ENCODE measurements at places on chromosomes 6 and 20.

- no peak for DNase-seq
Observed at GRCh38 chr6:36779227-36779626, 60.0 kb downstream of the CPNE5 start.

DNA sequence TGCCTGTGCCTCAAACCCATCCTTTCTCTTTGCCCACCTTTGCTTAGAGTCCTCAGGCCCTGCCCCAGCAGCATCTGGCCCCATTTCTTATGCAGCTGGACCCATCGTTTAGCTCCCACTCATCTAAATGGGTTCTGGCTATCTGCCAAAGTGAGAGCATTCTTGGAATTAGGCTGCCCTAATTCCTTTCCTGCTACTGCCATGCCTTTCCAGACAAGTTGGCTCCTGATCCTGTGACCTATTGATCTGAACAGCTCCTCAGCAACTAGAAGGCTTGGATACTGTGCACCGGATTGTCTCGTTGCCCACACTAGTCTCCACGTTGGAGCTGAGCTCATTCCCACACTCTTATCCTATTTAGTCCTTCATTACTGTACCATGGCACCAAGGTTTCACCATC, 22.9 kb downstream of the DZANK1 start:
- no peak for DNase-seq

DNA sequence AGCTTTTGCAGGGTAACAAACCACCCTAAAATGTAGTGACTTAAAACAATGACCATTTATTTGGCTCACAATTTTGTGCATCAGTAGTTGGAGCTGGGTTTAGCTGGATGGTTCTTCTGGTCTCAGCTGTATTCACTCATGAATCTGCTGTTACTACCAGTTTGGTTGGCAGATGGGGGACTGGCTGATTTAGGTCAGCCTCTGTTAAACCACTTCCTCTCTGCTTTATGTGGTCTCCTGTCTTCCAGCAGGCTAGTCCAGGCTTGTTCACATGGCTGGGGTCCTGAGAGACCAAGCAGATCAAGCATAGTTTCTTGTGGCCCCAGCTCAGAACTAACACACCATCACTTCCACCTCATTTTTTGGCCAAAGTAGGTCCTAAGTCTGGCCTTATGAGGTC, 67.2 kb upstream of the LAMP5 start:
- no peak for DNase-seq

DNA sequence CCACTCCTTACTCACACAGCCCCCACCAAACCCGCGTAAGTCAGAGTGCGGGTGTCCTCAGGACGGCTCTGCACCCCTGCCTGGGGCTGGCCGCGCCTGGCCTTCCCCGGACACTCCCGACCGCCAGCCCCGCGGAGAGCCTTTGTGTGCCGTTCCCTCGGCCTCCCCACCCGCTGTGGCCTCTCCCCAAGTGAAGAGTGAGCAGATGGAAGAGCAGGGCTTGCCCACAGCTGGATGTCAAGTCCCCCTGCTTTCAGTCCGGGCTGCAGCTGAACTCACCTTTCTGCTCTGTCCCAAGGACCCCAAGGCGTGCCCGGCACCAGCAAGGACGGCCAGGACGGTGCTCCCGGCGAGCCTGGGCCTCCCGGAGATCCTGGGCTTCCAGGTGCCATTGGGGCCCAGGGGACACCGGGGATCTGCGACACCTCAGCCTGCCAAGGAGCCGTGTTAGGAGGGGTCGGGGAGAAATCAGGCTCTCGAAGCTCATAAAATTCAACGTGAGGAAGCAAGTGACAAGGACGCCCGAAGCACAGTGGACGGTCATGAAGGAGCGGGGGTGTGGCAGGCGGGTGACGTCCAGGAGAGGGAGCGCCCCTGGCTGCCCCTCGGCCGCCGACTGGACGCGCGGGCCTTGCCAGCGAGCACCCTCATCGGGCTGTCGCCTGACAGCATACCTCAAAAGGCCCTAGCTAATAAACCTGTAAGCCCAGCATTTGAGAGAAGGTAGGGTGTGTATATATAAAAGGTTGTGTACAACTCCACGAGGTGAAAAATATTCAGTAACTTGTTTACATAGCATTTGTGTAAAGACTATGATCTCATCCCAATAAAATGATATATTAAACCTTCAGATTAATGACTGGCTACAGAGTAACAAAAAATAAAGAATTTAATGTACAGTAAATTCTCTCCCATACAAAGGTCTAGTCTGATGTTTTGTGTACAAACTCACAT, 21.1 kb downstream of the TCFL5 start:
- DNase-seq = no peak

- peak; percentile 90 for DNase-seq
Observed at GRCh38 chr6:35522660-35523658, 10.3 kb upstream of the TULP1 start.

GRCh38 chr20:37380864-37381579, 35.1 kb downstream of the SRC start:
- DNase-seq = no peak

- DNase-seq = no peak
Observed at GRCh38 chr20:10042086-10042485, 7.3 kb downstream of the ANKEF1 start.

- no peak for DNase-seq
Observed at GRCh38 chr6:3414327-3415081, 42.3 kb downstream of the SLC22A23 start.

- peak; percentile 48 for DNase-seq
Observed at GRCh38 chr6:21371676-21372171, 221.8 kb upstream of the SOX4 start.

DNA sequence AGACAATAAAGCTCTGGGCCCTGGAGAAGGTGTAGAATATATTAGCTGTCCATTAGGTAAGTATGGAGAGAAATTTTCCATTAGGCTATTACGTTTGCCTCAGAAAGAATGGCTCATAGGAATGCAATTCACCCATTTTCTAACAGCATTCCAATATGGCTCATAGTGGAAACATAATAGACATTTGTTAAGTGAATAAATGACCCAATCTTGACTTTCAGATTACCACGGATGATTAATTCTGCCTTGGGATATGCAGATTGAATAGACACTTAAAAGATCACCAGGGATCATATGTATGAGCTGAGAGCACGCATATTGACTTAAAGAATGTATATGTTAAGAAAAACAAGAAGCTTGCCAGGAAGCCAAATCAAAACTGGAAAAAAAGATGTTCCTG, 209.1 kb upstream of the CDYL start:
- peak; percentile 60 for DNase-seq

- DNase-seq = no peak
Observed at GRCh38 chr6:134502614-134503549, 185.0 kb upstream of the SGK1 start.

- no peak for DNase-seq
Observed at GRCh38 chr6:14422917-14423316, 305.3 kb downstream of the CD83 start.

- DNase-seq = no peak
Observed at GRCh38 chr6:75673884-75674283, 72.2 kb downstream of the SENP6 start.

DNA sequence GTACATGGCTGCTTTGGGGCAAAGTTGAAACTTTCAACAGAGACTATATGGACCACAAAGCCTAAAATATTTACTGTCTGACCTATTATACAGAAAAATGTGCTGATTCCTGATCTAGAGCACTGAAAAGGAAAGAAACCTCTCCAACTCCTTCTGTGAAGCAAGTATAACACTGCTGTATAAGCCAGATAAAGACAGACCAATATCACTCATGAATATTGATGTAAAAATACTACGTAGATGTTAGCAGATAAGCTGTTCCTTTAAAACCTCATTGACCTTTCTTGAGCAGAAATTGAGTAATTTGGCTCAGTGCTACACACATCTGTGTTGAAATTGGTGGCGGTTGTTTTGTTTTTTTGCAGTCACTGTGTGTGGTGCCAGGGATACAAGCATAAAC, 69.9 kb upstream of the HDAC2 start:
- no peak for DNase-seq

GRCh38 chr20:44928595-44928994, 18.7 kb downstream of the PABPC1L start:
- no peak for DNase-seq

- no peak for DNase-seq
Observed at GRCh38 chr20:43183536-43184070, 6.1 kb downstream of the PTPRT start.

- DNase-seq = no peak
Observed at GRCh38 chr6:43082806-43083655, 6.9 kb downstream of the PTK7 start.

GRCh38 chr20:18019068-18019467, 38.6 kb downstream of the OVOL2 start:
- peak; percentile 30 for DNase-seq

DNA sequence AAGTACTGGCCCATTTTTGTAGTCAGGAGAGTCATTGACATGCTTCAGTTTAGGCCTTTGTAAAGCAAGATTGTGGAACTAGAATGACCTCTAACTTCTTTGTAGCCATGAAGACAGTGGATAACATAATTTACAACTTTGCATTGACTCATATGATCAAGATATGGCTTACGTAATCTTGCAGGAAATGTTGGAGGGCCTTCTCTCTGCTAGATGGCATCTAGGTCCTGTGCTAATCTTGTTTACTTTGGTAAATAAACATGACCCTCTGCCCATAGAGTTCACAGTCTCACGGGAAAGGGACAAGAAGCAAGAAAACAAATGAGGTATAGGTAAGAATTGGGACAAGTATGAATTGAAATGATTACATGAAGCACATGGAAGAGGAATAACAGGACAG, 355.2 kb upstream of the ARID1B start:
- DNase-seq = no peak

DNA sequence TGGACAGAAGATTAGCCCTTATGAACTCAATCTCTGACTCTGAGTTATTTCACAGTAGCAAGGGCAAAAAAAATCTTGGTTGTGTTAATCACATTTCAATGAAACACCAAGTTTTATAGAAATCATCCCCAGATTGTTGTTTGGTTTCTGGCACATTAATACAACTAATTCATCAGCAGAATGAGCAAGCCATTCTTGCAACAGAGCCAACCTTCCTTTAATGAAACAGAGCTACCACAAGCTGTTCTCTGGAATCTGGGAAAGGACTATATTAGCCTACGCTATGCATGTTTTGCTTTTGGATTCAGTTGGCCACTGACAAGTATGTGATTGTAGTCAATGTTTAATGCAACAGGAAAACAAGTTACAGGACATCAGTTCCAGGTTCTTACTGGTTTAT, 13.8 kb upstream of the POPDC3 start:
- peak; percentile 75 for DNase-seq

DNA sequence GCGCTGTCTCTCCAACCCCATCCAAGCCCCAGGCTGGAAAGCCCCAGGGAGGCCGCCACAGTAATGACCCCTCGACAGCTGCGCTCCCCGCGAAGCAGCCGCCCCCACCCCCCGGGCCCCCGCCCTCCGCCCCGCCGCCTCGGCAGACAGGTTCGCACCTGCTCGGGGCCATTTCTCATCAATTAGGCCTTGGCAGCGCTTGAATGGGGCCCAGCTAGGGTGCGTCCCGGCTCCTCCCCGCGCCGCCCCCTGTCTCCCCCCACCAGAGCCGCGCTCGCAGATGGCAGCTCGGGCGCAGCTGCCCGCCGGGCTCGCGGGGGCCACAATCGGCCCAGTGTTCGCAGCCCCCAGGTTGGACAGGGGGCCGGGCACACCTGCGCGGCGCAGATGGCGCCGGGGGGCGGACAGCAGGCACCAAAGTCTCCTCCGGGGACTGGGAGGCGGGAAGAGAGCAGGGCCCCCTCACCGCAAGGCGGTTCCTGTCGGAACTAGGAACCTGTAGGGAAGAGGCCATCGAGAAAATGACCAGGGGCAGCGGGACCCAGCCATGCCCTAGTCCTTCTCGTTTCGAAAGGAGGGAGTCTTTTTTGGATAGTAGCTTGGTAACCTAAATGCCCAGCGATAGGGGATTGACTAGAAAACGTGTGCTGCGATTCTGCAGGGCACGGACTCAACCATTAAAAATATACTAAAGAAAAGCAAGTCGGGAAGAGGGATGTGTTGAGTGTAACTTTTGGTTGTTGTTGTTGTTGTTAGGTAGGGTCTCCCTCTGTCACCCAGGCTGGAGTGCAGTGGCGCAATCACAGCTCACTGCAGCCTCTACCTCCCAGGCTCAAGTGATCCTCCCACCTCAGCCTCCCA, 83.2 kb upstream of the EYA2 start:
- DNase-seq = no peak

GRCh38 chr6:151376440-151376839, 14.9 kb downstream of the ZBTB2 start:
- no peak for DNase-seq

GRCh38 chr6:30073489-30074235, 1.9 kb downstream of the RNF39 start:
- DNase-seq = no peak

GRCh38 chr6:125224231-125224861, 70.8 kb downstream of the TPD52L1 start:
- DNase-seq = no peak

DNA sequence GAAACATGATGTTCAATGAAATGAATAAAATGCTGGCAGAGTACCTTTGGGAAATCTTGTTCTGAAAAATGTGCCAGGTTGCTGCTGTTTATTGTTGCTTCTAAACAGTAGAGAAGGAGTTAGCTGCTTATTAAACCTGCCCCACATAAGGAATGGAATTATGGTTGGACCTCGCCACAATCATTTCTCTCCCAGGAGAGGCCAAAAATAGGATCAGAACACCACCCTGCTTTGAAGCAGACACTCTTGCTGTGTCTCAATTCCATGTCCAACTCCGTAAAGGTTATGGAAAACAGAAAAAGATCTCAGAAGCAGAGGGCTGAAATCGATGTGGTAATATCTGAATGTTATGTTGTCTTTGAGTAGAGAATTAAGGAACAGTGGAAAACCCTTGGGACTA, 27.9 kb downstream of the AFG1L start:
- no peak for DNase-seq

DNA sequence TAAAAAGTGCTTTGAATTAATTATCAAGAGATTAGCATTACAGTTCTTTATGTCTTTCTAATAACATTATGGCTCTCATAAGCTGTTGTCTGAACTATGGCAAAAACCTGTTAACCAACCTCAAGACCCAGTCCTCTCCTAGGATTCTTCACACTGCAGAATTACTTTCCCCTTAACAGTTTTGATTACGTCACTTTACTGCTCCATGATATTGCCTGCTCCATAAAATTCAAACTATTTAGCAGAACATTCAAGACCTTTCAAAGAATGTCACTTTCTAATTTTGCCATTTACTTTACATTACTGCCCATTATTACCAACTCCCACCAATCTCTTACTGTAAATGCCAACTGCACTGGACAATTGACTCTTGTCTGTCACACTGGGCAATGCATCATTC, 843.5 kb downstream of the PHF3 start:
- DNase-seq = no peak

DNA sequence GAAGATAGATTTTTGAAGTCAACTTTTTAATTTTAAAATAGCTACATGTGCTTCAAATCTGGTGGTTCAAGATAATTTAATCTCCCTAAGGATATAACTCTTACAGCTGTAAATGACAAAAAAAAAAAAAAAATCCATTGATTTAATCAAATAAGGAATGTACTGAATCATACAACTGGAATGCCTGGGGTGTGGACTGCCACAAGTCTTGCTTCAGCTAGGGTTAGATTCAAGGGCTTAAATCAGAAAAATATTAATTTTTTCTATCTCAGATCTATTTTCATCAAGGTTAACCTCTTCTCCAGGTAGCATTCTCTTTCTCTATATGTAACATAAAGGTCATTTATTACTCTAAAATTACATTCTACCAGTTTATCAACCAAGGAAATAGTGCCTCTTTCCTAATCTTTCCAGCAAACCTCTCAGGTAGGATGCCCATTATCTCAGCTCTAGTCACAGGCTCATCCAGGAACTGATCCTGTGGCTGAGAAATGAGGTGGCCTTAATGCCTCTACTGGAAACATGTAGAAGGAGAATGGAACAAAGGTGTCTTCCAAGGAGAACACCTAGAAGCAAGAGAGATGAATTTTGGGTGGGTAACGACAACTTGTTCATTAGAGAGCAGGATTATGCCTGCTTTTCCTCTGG, 466.9 kb downstream of the CBLN4 start:
- DNase-seq = no peak
